Osteoblast (primary cell): ENCODE measurements at places on chromosomes 5 and 9. TPM values are rescaled to one million over a fixed set of nuclear protein-coding genes. Genes with fewer than 3 reads are reported as not detected.
A peak's percentile ranks its signal among the peaks of the same experiment; 100 is the strongest.

- no peaks in the 10 kb centered on the region for H3K36me3 ChIP-seq
- no peaks in the 10 kb centered on the region for H3K27me3 ChIP-seq
- H3K27ac ChIP-seq, result no peak overlapping the region
- H3K4me1 ChIP-seq, result peaks cover 5% of the 10 kb centered on the region
- DNase-seq, result no peak
- H3K4me3 ChIP-seq, result peak overlapping the region; percentile 52
These were observed 237.8 kb upstream of the DAPK1 start for GRCh38 chr9:87259543-87260518.

GRCh38 chr9:117782931-117783788 is 79.0 kb downstream of the TLR4 start:
- H3K27me3 ChIP-seq, result no peaks in the 10 kb centered on the region
- H3K4me1 ChIP-seq, result peaks cover 5% of the 10 kb centered on the region
- H3K27ac ChIP-seq, result peak overlapping the region; percentile 70
- DNase-seq, result peak; percentile 68
- H3K4me3 ChIP-seq, result peak overlapping the region; percentile 71
- H3K36me3 ChIP-seq, result no peaks in the 10 kb centered on the region

DNA sequence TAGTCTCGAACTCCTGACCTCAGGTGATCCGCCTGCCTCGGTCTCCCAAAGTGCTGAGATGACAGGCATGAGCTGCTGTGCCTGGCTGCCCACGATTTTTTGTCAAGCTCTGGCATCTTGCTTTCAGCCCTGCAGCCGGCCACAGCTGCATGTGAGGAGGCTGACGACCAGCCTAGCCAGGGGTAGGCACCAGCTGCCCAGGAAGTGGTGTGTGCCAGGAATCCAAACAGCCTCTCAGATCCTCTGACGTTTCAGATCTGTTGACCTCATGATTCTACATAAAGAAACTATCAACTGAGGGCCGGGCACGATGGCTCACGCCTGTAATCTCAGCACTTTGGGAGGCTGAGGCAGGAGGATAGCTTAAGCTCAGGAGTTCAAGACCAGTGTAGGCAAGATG is 19.0 kb downstream of the DYNC2I2 start:
- peaks cover 28% of the 10 kb centered on the region for H3K36me3 ChIP-seq
- DNase-seq, result peak; percentile 80
- H3K4me1 ChIP-seq, result peaks cover 18% of the 10 kb centered on the region
- H3K27me3 ChIP-seq, result no peaks in the 10 kb centered on the region
- H3K4me3 ChIP-seq, result no peak overlapping the region
- no peak overlapping the region for H3K27ac ChIP-seq

DNA sequence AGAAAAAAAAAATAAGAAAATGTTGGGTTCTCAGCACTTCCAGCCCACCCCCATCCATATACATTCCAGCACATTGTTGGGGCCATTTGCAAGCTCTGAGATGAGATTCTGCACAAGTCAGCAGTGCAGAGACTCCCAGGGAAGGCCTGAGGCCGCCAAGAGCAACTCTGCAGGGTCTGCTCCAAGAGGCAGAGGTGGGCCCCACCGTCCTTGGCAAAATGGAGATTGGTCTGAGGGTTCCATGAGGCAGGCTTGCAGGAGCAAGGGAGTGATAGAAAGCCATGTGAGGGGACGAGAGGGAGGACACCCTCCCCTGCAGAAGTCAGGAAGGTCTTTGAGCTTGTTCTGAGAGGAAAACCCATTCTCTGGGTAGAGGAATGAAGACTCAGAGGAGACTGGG is 51.9 kb upstream of the SAP30L start:
- no peaks in the 10 kb centered on the region for H3K27me3 ChIP-seq
- no peak overlapping the region for H3K27ac ChIP-seq
- DNase-seq, result no peak
- peaks cover 36% of the 10 kb centered on the region for H3K36me3 ChIP-seq
- no peak overlapping the region for H3K4me3 ChIP-seq

STXBP1 gene
- 19.9 and 23.0 TPM in 2 replicates for total RNA-seq

CARTPT gene
- total RNA-seq, result not detected in 2 replicates

ENTREP1 gene
- under 0.01 TPM in 2 replicates for total RNA-seq
